ENCODE measurements at places on chromosomes 3 and 15.
A peak's percentile ranks its signal among the peaks of the same experiment; 100 is the strongest.

DNA sequence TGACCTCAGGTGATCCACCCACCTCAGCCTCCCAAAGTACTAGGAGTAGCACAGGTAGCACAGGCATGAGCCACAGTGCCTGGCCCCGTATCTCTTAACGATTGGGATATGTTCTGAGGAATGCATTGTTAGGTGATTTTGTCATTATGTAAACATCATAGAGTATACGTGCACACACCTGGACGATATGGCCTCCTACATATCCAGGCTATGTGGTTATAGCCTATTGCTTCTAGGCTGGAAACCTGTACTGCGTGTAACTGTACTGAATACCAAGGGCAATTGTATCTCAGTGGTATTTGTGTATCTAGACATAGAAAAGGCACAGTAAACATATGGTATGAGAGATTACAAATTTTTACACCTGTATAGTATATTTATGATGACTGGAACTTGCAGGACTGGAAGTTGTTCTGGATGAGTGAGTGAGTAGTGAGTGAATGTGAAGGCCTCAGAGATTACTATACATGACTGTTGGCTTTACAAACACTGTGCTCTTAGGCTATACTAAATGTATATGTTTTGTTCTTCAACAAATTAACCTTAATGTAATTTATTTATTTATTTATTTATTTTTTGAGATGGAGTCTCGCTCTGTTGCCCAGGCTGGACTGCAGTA, 120.7 kb downstream of the MBNL1 start:
- no peak for DNase-seq

- DNase-seq = no peak
These were observed 171.8 kb downstream of the FEZF2 start for GRCh38 chr3:62201438-62202035.

- no peak for DNase-seq
These were observed 144.7 kb upstream of the WNT5A start for GRCh38 chr3:55631766-55632331.

DNA sequence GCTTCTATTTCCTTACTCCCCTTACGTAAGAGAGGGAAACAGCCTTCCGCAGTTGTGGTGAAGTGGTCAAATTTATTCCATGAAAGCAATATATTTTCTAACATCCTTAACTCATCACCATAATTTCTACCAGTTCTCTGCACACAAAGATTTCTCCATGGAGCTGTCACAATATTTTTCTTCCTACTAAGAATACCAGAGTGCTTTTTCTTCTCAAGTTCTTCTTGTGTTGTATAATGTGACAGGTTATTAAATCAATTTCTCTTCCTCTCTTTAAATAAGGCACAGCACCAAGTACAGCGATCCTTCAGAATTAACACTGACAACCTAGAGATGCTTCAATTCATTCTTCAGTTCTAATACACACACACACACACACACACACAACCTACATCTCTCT, 153.0 kb downstream of the CPNE4 start:
- DNase-seq = no peak

GRCh38 chr3:115760716-115761115, 137.4 kb downstream of the GAP43 start:
- DNase-seq = no peak

DNA sequence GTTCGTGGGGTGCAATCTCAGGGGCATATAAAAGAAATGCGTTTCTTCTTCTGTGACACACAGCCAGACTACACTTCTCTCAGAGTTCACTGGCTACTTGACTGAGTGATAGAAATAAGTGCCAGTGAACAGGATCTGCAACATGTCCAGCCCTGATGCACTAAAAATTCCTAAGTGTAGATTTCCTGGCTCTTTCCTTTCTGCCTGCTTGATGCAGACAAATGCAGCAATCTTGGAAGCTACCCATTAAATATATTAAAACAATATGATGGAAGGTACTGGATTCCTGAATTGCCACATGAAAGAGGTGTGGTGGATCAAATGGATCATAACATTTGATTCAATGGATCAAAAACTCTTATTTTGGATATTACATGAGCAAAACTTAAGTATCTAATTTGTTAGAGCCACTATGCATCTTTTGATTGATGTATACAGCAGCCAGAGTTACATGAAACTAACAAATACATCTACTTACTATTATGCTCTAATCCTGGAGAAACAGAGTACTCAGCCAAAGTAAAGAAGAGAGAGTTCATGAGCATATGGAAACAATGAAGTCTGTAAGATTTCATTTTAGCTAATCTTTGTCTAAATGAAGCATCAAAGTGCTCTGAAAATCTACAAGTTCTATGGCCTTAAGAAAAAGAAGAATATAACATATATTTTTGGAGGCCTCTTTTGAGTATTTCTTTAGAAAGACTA, 222.6 kb downstream of the ZNF385D start:
- DNase-seq = no peak

DNA sequence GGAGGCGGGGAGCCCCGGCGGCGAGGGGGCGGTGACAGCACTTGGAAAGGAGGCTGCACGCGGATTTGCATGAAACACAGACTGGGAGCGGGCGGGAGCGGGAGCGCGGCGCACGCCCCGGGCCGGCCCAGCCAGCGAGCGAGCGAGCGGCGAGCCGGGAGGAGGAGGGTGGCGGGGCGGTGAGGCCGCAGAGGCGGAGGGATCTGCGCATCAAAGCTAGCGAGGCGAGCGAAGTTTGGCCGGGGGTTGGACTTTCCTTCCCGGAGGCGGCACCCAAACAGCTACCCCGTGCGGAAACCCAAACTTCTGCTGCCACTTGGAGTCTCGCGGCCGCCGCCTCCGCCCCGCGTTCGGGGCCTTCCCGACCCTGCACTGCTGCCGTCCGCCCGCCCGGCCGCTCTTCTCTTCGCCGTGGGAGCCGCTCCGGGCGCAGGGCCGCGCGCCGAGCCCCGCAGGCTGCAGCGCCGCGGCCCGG, at the start of gene SMAD3:
Gene SMAD3, plus strand, starts transcription at position 72 of the 475 bp plus-strand sequence. CDS start 553 bp downstream, outside the sequence.
- DNase-seq = peak; percentile 84

GRCh38 chr3:6935970-6936369, 75.1 kb downstream of the GRM7 start:
- no peak for DNase-seq

- DNase-seq = peak; percentile 92
These were observed 18.9 kb downstream of the CX3CR1 start for GRCh38 chr3:39260957-39261356.

- DNase-seq = no peak
These were observed 9.9 kb upstream of the ANPEP start for GRCh38 chr15:89824607-89824867.

- peak; percentile 95 for DNase-seq
These were observed 40.4 kb downstream of the LPP start for GRCh38 chr3:188194332-188194731.
